ENCODE measurements at places on chromosomes 2 and 18. TPM values are rescaled to one million over a fixed set of nuclear protein-coding genes. Genes with fewer than 3 reads are reported as not detected.

The LYG2 gene
- not detected for total RNA-seq

The RHOB gene
- total RNA-seq: 165 TPM

The CAPN14 gene
- total RNA-seq: 0.21 TPM

The GPR39 gene
- not detected for total RNA-seq

The ARHGEF33 gene
- under 0.01 TPM for total RNA-seq

The RUFY4 gene
- 1.0 TPM for total RNA-seq

The RAB6C gene
- 0.10 TPM for total RNA-seq

Measured in mononuclear cell (primary cell).